Stimulated activated CD4-positive, alpha-beta T cell treated with anti-CD3 and anti-CD28 coated beads, TNF-alpha, amount 100 ng/mL, for 1 hour (primary cell): ENCODE measurements at places on chromosomes 12 and 14.

GRCh38 chr12:70080566-70080965 lies 162.7 kb upstream of the CNOT2 start:
- no peak for DNase-seq

DNA sequence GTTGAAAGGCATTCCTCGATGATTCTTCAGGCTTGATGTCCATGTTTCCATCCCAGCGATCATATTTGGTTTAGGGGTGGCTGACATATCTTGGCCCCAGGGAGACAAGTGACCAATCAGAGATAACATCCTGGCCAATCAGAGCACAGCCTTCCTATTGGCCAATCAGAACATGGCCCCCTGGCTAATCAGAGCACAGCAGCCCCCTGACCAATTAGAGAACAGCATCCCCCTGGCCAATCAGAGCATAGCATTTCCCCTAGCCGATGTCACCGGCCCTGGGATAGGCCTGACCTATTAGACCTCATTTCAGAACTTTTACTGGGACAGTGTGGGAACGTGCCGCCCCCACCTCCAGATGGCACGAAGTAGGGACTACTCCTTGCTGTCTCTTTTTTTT lies 182.2 kb downstream of the AACS start:
- DNase-seq = no peak

GRCh38 chr14:54791001-54791400 lies 111.6 kb downstream of the GCH1 start:
- DNase-seq = no peak

DNA sequence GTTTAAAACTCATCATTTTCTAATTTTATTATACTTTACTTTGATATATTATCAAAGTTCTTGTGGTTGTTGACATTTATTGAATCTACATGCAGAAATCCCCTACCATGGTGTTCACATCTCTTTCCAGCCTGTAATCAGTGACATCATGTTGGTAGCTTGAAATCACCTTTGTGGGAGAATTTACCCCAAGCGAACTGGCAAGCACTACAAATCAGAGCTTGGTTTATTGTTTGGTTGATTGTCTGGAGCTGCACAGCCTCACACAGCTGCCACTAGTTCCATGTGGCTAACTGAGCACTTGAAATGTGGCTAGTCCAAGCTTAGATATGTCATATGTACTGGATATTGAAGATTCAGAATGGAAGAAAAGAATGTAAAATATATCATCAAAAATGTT lies 15.4 kb upstream of the KRT5 start:
- no peak for DNase-seq

GRCh38 chr14:30779210-30779609 lies 95.1 kb upstream of the COCH start:
- no peak for DNase-seq

DNA sequence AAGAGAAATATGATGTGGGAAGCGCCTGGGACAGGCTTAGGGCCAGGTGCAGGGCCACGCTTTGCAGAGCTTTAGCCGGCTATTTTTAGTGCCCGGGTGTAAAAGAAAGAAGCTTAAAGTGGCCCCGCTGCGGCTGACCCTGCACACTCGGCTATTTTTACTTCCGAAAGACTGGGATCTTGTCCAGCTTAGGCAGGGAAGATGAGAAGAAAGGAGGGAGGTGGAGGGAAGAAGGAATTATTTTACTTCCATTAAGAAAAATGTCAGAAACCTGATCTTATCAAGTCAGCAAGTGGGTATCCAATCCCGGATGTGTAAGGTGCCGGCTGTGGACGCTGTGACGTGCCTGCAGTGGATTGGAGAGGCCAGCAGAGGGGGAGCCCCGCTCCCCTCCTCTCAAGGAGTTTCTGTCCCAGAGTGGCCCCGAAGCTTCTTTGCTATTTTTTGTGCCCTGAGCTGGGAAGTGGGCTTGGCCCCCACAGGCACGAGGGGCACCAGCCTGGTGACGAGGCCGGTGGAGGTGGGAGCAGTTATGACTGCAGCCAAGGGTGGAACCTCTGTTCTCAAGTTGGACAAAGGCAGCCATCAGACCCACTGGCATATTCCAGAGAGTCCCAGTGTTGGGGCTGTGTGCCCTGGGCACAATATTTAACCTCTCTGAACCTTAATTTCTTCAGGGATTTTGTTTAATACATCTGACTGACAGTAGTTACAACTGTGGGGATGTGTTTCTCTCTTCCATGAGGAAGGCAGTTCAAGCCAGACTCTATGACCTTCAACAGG lies 97.7 kb downstream of the ESRRB start:
- no peak for DNase-seq

GRCh38 chr12:31034372-31034771 lies 39.3 kb upstream of the DDX11 start:
- DNase-seq = no peak

DNA sequence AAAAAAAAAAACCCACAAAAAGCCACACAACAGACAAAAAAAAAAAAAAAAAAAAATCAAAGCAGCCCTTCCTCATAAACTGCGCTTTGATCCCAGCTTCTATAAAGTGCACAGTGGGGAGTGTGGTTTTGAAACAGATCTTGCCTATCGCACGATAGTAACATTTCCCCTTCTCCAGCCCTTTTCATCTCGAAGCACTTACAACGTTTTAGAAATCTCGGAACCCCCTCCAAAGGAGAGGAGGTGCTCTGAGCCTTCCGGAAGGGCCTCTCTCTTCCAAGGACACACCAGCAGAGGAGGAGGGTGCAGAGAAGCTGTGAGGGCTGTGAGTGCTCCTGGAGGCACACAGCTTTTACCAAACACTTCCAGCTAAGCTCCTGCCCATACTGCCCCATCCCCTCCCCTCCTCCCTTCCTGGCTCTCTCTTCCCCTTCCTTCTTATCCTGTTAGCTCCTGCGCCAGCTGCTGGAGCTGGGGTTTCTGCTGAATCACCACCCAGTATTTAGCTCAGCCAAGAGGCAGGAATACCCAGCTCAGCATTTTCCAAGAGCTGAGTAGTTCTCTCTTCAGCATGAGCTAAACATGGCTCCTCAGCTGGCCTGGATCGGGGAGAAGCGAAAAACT lies 28.4 kb downstream of the SLC7A8 start:
- DNase-seq = no peak

DNA sequence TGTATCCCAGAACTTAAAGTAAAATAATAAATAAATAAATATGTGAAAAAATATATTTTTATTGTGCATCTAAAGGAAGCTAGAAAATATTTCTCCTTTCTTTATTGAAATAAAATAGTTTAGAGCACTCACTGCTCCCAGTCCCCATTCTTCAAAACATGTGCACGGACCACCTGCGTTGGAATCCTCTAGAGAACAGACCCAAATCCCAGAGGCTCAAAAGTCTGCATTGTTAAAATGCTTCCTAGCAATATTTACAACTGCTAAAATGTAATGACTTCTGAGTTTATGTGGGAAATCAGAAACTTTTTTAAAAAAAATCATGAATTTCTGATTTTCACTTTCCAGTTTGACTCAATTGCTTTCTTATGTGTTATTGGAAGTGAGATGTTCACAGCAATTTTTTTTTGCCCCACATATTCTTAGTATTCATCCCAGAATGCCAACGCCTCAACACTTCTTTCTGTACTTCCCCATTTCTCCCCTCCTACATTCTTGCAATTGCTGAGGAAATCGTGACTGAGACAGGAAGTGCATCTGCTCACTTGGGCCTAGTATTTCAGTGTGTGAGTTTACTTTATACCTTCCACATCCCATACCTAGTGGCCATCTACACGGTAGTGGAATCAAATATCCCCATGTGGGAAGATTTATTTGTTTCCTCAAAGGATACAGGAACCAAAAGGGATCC lies 116.0 kb upstream of the FLRT2 start:
- no peak for DNase-seq

- DNase-seq = no peak
These were observed 97.2 kb downstream of the BCL11B start for GRCh38 chr14:99174770-99175319.

DNA sequence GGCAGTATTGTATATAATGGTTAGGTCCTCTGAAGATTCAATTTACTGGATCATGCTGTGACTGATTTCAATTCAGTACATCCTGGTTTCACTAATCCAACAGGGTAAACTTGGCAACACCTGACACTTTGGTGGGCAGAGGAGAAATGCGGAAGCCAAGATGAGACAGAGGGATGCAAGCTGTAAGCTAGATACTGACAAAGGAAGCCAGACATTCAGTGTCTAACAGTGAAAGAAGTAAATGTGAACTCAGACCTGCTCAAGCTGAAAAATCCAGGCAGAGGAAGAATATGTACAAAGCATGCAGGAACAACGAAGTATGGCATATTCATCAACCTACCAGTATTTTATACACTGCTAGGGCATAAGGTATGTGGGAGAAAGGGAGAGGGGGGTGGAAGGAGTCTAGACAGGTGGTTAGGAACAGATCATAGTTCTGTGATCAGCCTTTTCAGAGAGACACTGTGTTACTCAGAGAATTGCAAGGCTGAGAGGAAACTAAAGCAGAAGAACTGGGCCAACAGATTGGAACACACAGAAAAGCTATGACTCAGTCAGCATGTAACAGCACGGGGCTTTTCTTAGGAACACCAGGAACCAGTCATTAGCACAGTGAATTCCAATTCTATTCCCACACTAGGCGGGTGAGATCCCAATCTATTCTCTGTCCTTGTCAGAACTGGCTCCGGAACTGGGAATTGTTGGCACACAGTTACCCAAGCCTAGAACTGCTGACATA lies 40.3 kb downstream of the NELL2 start:
- DNase-seq = no peak

- DNase-seq = no peak
These were observed 10.6 kb downstream of the TMEM121 start for GRCh38 chr14:105536691-105537579.

GRCh38 chr12:69338936-69339335 lies 9.2 kb upstream of the LYZ start:
- no peak for DNase-seq

DNA sequence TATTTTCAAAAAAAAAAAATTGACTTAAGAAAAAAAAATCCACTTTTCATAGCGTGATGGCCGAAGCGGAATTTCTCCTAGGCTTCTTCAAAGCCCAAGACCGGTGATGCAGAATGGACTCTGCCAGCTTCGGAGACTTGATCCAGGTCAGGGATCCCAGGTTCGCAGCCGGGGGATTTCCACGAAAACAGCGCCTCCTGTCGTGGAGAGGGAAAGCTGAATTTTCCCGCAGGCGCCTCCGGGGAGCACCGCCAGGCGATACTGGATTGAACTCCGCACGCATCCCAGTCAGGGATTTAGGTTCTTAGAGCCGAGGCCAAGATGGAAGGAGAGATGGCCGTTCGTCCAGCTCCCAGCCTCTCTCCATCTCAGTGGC lies 2.1 kb downstream of the TTC6 start:
- DNase-seq = no peak

DNA sequence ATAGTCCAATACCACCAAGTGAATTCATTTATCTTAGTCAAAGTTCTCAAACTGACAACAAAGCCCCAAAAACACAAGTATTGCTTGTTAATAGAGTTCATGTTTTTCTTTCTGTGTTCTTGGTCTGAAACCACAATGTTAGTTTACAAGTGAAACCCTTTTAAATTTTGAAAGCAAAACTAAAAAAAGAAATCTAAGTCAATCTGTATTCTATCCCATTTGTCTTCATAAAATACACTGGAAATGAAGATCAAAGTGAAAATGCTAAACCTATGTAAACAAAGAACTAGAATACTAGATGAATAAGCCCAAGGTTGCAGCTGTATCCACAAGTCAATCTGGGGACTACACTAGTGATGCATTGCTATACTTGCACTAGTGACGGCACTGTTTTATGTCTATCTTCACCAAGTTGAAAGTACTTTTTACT lies 10.4 kb downstream of the MAP4K5 start:
- DNase-seq = no peak

GRCh38 chr12:99287136-99287535 lies 360.4 kb upstream of the GARIN6 start:
- no peak for DNase-seq

GRCh38 chr12:66884091-66884490 lies 205.2 kb upstream of the GRIP1 start:
- no peak for DNase-seq

- DNase-seq = no peak
These were observed 4.2 kb upstream of the TMEM30B start for GRCh38 chr14:61285364-61285763.

GRCh38 chr12:33376153-33376552 lies 63.5 kb downstream of the SYT10 start:
- DNase-seq = no peak

GRCh38 chr14:42715316-42715715 lies 1108.6 kb downstream of the LRFN5 start:
- DNase-seq = no peak

- DNase-seq = no peak
These were observed 139.0 kb downstream of the SYNE2 start for GRCh38 chr14:63991833-63992232.
